Effector CD4-positive, alpha-beta T cell (primary cell): ENCODE measurements at places on chromosomes 6 and 20.

DNA sequence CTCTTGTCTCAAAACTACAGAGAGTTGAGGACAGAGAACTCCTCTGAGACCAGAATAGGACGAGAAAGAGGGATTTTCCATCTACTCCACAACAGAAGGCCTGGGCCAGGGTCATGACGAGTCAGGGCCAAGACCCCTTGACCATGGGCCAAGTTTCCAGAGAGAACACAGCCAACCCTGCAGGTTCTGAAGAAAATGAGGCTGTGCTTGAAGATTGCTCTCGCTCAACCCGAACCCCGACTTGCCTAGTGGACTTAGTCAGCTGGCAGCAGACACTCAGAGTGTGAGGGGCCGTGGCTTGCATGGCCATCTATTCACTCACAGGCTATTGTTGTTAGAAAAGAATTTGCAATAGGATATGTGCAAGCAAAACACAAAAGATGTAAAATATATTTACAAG, 54.5 kb downstream of the TMEM242 start:
- DNase-seq: no peak

GRCh38 chr20:37407573-37408002, 61.6 kb downstream of the SRC start:
- DNase-seq: no peak

GRCh38 chr6:402901-403658, 11.5 kb downstream of the IRF4 start:
- no peak for DNase-seq

- no peak for DNase-seq
Observed at GRCh38 chr6:167044696-167045095, 45.5 kb downstream of the CEP43 start.

DNA sequence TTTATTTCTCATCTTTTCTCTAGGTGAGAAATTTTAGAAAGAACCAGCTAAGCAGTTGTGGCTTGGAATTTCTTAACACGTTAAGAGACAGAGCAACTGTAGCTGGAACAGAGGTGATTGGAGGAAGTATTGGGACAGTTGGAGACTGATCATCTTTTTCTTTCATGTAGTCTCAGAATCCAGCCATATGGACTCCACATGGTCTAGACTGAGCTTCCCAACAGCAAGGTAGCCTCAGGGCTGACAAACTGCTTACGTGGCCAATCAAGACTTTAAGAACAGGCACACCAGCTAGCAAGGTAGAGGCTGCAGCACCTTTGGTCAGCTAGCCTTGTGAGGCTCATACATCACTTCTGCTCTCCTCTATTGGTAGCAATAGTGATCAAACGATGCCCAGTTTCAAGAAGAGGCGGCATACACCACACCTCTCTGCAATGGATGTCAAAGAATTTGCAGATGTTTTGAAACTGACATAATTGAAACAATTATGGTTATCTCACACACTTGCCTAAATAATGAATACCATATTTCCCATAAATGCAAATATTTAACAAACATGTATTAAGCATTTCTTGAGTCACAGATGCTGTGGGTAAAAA, 590.5 kb upstream of the SLC35B3 start:
- DNase-seq: no peak

DNA sequence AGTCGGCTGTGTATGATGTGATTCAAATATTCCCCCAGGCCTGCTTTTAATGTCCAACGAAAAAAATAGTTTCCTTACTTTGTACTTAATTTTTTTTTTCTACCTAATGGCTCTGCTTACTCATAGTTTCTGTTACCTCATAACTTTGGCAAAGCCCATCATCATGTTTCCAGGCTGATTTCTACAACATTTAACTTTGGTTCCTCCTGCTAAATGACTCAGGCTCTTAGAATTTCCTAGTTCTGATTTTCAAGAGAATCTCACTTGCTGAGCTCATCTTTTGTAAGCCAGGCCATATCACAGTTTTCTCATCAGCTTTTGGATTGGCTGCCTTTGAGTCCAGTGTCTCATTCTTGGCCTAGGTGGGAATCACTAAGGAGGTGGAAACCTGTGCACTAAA, 323.1 kb downstream of the HDGFL1 start:
- no peak for DNase-seq

- DNase-seq: no peak
Observed at GRCh38 chr20:47887477-47888080, 102.3 kb upstream of the SULF2 start.

GRCh38 chr20:62352402-62353288, 14.5 kb downstream of the LAMA5 start:
- DNase-seq: no peak

- DNase-seq: peak; percentile 37
Observed at GRCh38 chr6:36593569-36594028, 563 bp upstream of the SRSF3 start.
